ENCODE measurements at places on chromosomes 12 and 14.

DNA sequence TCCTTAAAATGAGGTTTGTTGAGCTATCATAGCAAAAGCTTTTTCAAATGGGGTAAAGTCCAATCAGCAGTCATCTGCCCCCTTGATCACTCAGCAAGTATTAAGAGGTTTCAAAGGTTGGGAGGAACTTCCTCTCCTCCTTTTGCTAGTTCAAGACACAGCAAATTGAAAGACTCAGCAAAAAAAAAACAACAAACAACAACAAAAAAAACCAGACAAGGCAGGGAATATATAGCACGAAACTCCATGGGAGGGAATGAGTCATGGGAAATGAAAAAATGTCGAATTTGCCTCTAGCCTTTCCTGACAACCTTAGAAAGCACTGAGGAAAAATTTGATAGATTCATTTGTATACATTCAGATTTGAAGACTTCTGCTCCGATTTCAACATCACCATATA, 1.6 kb upstream of the SLC7A8 start:
- no peak for DNase-seq

GRCh38 chr14:30584058-30584630, 25.2 kb downstream of the G2E3 start:
- no peak for DNase-seq

GRCh38 chr14:37900561-37900960, 305.1 kb downstream of the TTC6 start:
- DNase-seq = no peak

- no peak for DNase-seq
These were observed 88.9 kb downstream of the PAWR start for GRCh38 chr12:79601908-79602307.

DNA sequence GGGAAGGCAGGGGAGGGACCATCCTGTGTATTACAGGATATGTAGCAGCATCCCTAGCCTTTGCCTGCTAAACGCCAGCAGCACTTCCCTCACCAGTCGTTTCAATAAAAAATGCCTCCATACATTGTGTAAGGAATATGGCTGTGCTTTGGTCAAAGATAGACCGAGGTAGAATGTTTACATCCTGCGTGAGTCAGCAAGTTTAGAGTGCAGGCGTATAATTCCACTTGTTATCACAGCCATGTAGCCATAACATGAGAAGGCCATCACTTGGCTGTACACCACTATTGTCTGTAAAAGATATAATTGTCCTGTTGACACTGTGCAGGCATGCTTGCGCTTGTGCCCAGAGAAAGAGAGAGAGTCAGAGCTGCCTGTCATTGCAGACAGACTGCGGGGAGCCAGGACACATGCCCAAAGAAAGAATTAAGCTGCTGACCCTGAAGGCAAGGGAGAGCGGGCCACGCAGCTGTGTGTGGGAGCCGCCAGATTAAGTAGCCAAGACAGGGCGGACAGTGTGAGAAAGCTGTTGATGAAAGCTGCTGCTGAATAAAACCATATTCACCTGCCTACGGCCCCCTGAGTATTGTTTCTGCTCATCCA, 68.4 kb downstream of the CRACR2A start:
- DNase-seq = no peak

- DNase-seq = no peak
These were observed 140.5 kb downstream of the FOXN3 start for GRCh38 chr14:89276424-89276975.

DNA sequence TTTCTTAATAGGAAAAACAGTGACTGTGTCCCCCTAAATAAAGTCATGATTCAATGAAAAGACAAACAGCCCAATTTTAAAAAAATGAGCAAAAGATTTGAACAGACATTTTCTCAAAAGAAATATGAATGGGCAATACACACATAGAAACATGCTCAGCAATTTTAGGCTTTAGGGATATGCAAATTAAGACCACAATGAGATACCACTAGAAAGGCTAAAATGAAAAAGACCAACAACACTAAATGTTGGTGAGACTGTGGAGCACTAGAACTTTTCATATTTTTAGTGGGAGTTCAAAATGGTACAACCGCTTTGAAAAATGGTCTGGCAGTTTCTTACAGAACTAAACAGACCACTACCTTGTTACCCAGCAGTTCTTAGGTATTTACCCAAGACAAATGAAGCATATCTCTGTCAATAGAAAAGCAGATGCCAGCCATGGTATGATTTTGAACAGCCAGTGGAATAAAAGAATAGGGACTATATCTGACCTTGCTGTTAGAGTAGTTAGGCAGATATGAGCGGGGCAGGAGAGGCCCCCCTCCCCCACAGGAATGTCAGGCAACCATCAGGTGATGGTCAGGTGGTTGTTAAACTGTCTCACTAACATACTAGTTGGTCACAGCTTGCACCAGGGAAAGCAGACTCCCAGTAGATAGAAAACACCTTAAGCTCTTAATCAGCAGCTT, 108.8 kb downstream of the PRKCH start:
- no peak for DNase-seq

DNA sequence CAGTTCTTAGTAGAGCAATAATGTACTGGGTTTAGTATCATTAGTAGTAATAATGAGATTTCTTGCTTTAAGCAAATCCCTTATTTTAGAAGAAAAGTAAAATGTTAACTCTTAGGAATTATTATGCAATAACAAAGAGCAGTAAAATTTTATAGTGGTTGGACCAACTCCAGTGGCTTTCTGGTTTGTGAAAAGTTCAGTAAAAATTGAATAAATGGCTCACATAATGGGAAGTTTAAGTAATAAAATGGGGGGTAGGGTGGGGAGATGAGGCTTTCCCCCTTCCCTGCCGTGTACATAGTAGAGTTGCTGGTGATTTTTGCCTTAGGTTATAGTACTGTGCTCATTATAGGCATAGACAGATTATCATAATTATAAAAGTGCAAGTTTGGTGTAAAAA, 250.5 kb upstream of the ATP2B1 start:
- no peak for DNase-seq

GRCh38 chr12:82187595-82187994, 170.6 kb downstream of the CCDC59 start:
- no peak for DNase-seq

GRCh38 chr12:83390186-83390585, 703.5 kb downstream of the TMTC2 start:
- no peak for DNase-seq

DNA sequence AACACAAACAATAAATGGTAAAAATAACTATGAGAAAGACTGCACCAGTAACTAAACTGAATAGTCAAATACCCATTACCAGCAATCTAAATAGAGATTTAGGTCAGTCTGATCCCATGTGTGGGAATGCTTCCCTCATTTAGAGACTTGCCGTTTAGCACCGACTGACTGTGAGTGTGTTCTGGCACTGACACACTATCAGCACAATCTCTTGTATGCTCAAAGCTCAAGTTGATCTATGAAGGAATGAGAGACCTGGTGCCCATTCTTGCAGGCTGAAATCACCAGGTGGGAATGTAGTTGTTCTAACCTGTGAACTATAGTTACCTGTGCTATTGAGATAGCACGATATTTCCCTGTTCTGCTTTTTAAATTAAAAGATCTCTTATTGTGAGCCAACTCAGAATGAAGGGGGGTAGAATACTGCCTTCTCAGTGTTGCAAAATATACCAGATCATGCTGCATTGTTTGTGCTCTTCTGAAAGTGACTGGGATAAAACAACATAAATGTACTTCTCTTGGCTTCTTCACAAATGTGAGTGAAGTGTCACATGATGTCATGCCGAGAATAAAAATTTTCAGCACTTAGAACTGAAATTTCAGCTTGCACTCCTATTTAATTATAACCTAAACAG, 99.6 kb downstream of the LIN7A start:
- DNase-seq = no peak
